ENCODE measurements at places on chromosomes 1 and 21.

DNA sequence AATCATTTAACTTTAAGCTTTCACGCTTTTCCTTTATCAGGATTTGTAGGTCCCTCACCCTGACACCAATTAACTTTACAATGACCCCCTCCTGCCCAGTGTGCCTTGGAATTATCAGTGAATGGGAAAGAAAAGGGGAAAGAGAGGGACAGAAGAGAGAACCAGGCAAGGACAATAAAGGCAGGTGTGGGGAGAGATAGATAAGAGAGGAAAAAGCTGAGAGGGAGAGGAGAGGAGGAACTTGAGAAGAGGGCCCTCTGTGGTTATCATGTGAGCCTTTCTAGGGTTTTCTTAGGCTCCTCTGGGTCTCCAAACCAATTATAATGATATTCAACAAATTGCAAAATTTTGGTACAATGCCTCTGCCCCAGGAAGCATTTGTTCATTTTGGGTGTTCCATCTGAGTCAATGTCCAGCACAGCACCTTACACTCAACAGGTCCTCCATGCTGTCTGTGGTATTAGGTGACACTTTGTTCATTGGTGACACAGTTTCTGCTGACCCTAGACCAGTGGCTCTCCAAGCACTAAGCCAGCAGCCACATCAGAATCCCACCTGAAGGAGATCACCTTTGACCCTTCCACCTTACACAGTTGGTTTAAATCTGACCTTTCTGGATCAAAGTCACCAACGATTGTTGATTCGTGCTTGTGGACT, 14.2 kb downstream of the AKNAD1 start:
- DNase-seq, result no peak

DNA sequence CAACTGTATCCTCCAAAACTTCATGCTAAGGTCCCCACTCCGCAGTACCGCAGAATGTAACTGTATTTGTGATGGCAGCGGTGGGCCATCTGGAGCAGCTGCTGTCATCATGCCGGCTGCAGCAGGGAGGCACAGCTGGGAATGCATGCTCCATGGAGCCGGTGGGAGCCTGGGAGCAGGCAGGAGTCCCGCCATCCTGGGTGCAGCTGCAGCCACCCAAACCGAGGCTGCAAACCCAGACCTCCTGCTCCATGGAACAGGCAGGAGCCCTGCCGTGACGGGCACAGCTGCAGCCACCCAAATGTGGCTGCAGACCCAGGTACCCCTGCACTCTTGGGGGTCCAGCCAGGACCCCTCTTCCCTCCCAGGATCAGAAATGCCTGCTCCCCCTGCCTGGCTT, 80.3 kb downstream of the SCMH1 start:
- peak; percentile 16 for DNase-seq

DNA sequence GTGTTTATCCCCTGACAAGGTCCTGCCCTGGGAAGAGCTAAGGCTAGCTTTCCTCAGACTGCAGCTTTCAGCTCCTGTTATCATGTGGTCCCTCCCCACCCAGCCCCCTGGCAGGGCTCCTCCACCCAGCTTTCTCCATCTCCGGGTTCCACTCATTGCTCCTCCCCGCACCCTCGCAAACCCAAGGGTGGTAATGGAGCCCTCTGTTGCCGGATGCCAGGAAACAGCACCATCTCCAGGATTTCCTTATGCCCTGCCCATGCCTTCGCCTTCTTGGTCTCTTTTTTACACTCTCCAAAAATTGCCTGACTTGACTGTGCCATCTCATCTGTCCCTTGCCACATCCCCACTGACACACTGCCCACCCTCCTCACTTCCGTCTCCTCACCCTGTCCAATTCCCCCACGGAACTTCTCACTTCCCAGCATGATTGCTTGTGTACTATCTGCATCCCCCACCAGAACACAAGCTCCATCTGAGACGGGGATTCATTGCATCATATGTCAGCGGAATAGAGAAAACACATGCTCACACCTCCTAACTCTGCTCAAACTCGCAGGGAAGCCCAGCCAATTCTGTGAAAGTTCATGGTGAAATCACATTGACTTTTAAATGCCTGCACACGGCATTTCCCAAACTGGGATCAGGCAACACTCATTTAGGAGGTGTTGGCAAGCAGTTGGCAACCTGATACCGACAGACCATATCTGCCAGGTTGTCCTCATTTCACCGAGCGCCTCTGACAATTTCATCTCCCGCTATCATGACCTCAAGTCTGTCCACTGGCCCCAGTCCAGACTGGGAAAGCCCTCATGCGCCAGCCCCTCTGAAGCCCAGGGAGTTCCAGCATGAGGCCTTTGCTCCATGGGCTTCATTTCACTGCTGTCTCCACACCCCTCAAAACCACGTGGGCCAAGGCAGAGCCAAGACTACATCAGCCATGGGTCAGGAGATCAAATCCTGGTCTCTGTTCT, 201.1 kb downstream of the MATN1 start:
- DNase-seq, result no peak

GRCh38 chr1:198128533-198128932, 28.3 kb upstream of the NEK7 start:
- DNase-seq, result no peak

GRCh38 chr1:46481961-46482360, 7.7 kb upstream of the DMBX1 start:
- DNase-seq, result no peak

DNA sequence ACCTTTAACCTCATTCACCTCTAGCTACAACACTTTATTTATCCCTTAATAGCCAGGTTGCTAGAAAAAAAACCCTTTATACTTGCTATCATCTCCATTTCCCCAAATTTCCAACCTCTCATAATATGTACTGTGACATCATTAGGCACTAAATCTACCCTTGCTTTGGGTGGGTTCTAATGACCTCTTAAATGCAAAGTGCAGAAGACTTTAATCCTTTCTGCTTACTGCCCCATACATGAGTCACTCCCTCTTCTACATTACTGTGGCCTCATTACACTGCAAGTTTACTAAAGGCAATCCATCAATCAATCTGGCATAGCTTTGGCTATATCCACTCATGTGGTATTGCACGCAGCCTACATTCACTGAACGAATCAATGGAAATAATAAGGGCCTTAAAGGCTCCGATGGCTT, 353.3 kb downstream of the SMYD3 start:
- DNase-seq, result no peak

DNA sequence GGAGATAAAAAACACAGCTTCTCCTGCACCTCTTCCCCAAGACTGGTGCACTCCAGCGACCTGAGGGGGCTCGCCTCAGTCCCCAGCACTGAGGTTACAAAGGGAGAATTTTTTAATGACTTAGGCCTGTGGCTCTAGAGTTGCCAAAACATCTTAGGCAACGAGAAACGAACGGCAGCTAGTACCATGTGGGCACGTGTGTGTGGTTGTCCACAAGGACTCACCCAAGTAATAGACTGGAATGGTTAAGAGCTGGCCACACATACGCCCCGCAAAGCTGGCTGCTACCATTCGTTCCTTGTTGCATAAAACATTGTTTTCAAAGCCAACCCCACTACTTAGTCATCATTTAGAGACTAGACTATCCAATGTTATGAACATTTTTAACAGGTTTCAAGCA, 26.9 kb downstream of the RIPK4 start:
- no peak for DNase-seq

- DNase-seq, result no peak
Measured at GRCh38 chr21:24636696-24637095, 970.6 kb downstream of the MRPL39 start.

DNA sequence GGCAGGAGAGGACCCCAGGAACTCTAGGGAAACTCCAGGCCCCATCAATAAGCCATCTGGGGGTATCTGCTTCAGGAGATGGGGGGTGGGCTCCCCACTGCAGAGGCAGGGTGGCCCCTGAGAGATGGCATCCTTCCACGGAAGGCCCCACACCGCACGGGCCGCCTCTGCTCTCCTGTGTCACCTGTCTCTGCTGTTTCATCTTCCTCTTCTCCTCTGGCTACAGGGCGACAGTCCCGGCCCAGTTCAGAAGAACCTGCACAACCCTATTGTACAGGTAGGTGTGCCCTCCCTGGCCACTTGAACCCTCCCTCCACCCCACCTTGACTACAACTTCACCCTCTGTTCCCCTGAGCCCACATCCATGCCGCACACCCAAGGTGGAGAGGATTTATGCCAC, 90.2 kb upstream of the TMEM51 start:
- no peak for DNase-seq

DNA sequence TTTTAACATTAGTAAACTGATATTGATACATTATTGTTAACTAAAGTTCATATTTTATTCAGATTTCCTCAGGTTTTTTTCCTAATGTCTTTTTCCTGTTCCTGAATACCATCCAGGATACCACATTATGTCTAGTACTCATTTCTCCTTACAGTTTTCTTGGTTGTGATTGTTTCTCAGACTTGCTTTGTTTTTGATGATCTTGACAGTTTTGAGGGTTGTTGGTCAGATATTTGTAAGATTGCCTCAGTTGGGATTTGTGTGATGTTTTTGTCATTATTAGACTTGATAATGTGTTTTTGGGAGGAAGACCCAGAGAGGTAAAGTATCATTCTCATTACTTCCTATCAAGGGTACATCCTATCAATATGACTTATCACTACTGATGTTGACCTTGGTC, 19.5 kb downstream of the EPB41 start:
- no peak for DNase-seq

- no peak for DNase-seq
Measured at GRCh38 chr1:43512681-43513080, 18.0 kb upstream of the PTPRF start.

DNA sequence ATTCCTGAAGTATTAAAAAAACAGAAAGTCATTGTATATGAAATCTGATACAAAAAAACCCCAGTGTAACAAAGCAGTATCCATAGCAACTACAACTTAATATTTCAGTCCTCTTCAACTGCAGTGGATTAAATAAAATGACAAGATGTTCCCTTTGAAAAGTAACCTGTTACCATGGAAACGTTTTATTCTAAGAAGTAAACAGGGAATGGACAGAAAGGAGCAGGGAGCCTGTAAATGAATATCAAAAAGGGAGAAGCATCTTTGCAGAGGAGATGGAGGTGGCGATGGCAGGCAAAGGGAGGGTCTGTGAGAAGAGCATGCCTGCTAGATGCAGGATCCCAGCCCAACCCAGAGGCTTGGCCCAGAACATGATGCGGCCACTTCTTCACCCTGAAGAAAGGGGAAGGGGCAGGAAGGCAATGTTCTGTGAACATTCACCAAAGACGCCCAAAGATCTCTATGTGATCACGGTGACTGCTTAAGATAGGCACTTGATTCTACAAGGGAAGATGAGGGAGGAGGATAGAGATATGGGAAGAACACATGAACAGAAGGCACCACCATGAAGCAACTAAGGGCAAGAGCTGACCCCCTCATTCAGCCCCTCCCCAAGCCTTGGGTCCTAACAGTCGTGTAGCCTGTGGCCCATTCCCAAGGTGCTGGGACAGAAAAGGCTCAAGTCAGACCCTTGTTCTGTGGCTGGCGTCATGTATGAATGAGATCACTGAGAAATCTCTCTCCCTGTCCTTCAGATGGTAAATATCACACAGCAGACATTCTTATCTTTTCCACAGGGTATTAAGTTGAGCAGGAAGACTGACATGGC, 200.0 kb downstream of the SLC45A1 start:
- peak; percentile 50 for DNase-seq

DNA sequence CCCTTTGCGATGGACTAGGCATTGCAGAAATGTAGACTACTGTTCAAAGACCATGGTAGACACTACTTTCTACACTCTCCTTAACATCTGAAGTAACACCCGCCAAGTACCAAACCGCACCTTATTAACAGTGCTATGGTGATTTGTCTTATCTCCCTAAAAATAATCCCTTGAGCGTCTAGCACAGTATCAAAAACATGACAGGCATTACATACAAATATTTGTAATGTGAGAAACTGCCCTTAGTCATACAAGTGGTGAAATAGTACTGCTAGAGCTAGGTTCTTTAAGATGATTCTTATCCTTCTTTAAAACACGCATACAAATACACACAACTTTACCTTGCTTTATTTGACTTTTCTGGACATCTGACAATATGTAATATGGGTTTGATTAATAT, 27.2 kb downstream of the PUM1 start:
- no peak for DNase-seq

- no peak for DNase-seq
Measured at GRCh38 chr1:19009882-19010321, 53.4 kb upstream of the IFFO2 start.

- DNase-seq, result no peak
Measured at GRCh38 chr1:213669964-213670691, 317.6 kb upstream of the PROX1 start.

GRCh38 chr1:59238993-59239392, 57.9 kb upstream of the FGGY start:
- no peak for DNase-seq

- no peak for DNase-seq
Measured at GRCh38 chr1:203677771-203678170, 51.1 kb downstream of the ATP2B4 start.

GRCh38 chr1:114274621-114275317, 121.1 kb upstream of the SYT6 start:
- DNase-seq, result peak; percentile 11

GRCh38 chr1:84267476-84267875, 34.0 kb upstream of the SAMD13 start:
- no peak for DNase-seq

DNA sequence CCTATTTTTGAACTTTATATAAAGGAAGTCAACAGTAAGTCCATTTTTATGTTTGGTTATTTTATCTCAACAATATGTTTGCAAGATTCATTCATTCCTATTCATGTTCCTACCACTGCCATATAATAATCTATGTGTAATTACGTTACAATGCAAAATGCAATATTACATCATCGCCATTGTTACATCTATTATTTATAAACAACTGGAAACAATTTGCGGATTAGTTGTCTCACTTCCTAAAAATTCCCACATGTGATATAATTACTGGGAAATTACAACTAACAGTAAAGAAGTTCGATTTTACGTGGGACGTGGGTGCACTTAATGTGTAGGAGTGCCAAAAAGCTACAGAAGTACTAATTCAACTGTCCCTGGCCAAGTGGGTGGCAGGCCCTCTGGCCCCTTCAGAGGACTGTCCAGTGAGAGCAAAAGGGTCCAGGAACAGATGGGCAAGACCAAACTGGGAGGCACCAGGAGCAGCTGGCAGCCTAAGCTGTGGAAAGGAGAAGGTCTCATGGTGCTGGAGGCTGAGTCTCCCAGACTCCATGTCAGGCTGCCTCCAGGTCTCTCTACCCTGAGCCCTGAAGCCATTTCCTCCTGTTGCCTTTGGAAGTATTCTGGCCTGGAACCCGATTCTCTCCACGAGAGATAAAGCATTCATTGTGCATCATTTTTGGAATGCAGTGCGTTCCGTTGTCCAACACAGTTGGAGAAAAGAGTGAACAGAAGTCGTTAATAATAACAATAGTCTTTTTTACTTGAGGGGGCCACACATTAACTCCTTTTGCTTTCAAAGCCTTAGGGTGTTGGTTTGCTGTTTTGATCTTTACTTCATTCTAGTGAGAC, 42.9 kb downstream of the TNNT2 start:
- DNase-seq, result no peak

GRCh38 chr21:45550522-45551210, 8.4 kb upstream of the SLC19A1 start:
- no peak for DNase-seq

DNA sequence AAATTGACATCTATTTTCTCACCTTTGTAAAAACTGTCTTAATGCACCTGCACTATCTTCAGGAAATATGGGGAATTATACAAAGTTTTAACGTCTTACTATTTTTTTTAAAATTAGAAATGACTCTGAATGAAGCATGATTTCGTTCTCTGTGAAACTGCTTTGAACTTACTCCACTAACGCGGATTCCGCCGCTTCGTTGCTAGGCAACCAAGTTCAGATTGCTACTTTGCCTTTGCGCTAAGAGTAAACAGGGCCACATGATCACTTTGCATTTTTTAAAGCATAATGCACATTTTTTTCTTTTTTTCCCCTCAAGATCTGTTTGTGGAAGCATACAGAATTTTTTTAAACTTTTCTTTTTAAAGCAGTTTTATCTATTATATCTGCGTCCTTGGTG, 690.5 kb downstream of the BRINP3 start:
- DNase-seq, result no peak

All from NCI-H524 treated with DMSO at 0.1 percent for 48 hours (cell line).